Esophagus squamous epithelium (tissue), 5 donors: ENCODE measurements at places on chromosomes 16 and 17.

DNA sequence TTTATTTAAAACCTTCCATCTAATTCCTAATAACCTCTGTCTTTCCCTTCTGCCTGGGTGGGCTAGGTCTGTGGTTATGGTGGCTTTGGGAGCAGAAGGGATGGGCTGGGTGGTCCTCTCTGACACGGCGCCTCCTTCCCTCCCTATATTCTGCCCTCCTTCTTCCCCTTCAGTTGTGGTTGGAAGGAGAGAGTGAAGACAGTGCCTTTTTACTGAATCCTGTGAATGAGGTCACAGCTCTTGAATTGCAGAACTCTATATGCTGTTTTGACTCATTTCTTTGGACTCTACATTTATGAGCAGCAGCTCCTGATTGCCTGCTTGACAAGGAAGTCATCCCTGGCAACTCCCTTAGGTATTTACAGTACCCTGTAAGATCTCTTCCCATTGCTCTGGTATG is 256.0 kb upstream of the ELAC2 start:
- DNase-seq: no peak

DNA sequence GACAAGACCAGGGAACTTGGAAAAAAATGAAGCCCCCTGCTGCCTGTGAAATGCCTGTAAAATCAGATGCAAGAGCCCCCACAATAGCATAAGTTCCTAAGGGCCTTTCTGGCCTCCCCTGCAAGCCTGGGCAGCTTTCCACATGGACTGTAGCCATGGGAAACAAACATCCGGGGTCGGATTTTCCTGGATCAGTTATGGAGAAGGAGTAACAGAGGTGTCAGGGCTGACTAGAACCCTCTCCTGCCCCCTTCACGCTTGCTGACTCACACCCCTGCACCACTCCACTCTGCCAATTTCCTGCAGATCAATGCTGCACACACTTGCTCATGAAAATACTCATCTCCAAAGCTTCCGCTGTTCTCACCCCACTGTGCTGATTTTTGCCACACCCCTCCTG is 258.6 kb downstream of the CBLN1 start:
- DNase-seq: no peak

GRCh38 chr17:36730095-36730808 is 128.9 kb downstream of the MRM1 start:
- DNase-seq: no peak

- DNase-seq: no peak
Observed at GRCh38 chr16:5590416-5590815, 492.8 kb upstream of the EEF2KMT start.

DNA sequence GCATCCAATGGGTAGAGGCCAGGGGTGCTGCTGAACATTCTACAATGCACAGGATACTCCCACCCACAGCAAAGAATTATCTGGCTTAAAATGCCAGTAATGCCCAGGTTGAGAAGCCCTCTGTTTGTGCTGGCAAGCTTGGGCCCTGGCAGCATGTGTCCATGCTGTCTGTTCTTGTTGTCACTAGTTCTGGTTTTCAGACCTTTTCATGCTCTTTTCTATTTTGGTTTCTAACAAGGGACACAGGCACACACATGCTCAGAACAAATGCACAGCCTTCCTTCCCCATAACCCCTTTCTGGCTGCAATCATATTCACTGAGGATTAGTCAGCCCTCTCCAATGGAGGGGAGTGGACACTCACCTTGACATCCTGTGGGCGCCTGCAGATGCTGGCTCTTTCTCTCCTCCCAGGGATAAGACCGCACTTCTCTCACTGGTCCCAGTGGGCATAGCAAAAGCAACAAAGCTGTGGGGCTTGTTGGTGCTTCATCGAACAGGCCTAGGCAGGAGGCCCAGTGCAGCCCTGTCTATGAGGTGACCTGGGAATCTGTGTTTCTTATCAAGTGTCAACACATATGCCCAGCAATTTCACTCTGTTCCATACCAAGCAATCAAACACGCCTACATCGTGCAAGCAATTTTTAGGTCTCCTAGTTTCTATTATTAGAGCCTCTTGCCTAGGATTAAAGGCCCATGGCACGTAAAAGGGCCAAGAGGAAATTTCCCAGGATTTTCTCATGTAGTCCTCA is 271.1 kb upstream of the CCL2 start:
- DNase-seq: no peak

- no peak for DNase-seq
Observed at GRCh38 chr17:50087246-50087911, 7.8 kb upstream of the PDK2 start.

DNA sequence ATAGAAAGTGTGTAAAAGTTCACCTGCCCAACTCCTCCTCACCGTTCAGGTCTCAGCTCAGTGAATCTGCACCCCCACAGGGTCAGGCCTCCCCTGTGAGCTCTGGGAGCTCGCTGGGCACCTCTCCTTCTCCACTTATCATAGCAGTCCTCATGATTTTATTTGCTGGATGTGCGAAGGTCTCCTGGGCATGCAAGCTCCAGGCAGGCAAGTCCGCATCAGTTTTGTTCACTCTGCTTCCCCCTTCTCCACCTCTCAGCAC is 112.8 kb downstream of the ZNF423 start:
- DNase-seq: no peak

GRCh38 chr16:15539197-15539596 is 103.8 kb downstream of the MARF1 start:
- DNase-seq: no peak

- no peak for DNase-seq
Observed at GRCh38 chr16:14667347-14668266, 26.5 kb downstream of the PLA2G10 start.

DNA sequence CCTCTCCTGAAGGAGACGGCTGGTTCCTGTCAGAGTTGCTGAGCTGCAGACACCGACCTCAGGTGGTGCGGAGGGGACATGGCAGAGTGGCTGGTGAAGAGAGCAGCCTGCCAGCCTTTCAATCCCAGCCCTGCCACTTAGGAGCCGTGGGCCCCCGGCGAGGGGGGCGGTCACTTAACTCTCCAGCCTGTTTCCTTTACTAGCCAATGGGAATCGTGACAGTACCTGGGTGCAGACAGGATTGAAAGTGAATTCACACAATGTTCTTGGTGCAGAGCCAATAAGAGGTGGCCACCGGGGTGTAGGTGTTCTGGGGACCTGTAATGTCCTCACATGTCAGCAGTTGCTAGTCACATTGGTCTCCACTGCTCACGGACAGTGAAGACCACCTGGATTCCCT is 13.5 kb downstream of the ACE start:
- DNase-seq: no peak

GRCh38 chr17:44219108-44219615 is 313 bp downstream of the UBTF start:
- no peak for DNase-seq

DNA sequence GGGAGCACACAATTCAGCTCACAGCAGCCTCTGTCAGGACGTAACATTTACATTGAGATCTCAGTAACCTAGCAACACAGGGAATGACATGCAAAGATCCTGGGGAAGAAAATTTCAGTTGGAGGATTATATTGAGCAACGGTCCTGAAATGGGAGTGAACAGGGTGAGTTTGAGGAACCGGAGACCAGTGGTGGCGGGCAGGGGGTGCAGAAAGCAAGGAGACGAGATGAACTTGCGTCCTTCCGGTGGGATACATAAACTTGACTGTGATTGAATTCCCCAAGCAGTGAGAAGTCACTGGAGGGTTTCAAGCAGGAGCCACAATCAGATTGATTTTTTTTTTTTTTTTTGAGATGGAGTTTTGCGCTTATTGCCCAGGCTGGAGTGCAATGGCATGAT is 51.5 kb downstream of the SHISA6 start:
- DNase-seq: no peak

DNA sequence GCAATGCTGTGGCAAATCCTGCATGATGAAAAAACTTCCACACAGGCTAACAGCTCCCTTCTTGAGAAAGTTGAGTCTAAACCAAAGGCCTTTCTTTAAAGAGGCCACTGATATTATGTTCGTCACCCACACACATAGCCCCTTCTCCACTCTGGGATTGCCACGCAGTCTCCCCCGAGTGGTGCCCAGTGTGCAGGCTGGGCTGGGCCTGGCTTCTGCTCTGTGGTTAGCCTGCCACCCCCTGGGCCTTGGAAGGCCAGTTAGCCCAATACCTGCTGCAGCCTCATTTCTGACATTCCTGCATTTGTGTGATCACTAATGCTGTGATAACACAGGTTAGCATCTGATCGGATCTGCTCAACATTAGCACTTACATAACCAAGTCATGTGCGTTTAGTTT is 44.8 kb downstream of the CDH3 start:
- DNase-seq: no peak

DNA sequence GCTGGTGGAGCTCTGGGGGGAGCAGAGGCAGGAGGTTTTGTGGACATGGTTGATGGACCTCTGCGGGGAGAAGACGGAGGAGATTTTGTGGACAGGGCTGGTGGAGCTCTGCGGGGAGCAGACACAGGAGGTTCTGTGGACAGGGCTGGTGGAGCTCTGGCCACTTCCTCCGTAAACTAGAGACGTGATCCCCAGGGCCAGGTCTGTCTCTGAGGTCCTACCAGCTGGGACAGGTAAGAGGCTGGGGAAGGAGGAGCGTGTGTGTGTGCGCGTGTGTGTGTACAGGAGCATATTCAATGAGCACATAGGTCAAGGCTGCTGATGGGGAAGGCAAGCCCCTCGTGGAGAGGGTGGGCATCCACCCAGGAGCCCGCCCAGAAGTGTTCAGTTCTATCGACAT is 20.6 kb downstream of the RPH3AL start:
- DNase-seq: no peak

GRCh38 chr17:61208301-61209105 is 191.1 kb upstream of the TBX2 start:
- no peak for DNase-seq

- DNase-seq: no peak
Observed at GRCh38 chr16:2205967-2206313, 686 bp downstream of the MLST8 start.

DNA sequence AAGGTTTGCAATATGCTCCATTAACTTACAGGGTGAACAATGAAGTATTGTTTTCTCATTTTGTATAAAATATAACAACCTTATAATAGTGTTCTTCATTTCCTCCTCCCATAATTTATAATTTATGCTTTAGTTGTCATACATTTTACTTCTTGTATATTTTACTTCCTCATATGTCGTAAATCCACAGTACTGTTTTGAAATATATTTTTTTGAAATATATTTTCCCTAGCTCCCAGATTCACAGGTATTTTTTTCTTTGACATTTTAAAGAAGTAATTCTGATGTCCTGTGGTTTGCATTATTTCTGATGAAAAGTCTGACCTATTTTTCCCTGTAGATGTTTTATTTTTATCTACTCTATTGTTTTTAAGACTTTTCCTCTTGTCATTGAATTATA is 52.7 kb downstream of the VMP1 start:
- DNase-seq: no peak

DNA sequence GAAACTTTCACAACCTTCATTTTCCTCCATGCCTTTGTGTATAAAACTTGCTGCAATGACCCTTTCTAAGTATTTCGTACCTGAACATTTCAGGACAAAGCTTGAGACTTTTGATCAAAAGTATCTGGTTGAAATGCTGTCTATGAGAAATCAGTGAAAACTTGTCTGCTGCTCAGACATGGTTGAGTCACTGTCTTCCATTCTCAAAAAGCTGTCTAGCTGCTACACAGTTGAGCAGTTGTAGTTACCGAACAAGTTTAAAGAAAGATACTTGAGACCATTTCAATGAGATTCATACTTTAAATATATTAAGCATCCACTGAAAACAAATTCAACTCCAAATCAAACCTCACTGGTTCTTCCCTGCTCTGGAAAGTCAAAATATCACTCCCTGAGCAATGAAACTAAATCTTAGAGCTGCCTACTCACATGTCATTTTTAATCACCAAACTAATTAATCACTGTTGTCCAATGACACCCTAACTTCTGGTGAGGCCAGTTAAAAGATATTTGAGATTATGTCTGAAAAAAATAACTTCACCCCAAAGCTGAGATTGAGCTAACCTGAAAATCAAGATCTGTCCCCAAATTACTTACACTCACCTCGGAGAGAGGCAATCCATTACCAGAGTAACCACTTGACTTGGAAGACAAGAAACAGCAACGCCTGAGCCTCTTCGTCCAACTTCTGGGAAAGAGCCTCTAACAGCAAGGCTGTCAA is 488 bp downstream of the TMEM100 start:
- DNase-seq: no peak

DNA sequence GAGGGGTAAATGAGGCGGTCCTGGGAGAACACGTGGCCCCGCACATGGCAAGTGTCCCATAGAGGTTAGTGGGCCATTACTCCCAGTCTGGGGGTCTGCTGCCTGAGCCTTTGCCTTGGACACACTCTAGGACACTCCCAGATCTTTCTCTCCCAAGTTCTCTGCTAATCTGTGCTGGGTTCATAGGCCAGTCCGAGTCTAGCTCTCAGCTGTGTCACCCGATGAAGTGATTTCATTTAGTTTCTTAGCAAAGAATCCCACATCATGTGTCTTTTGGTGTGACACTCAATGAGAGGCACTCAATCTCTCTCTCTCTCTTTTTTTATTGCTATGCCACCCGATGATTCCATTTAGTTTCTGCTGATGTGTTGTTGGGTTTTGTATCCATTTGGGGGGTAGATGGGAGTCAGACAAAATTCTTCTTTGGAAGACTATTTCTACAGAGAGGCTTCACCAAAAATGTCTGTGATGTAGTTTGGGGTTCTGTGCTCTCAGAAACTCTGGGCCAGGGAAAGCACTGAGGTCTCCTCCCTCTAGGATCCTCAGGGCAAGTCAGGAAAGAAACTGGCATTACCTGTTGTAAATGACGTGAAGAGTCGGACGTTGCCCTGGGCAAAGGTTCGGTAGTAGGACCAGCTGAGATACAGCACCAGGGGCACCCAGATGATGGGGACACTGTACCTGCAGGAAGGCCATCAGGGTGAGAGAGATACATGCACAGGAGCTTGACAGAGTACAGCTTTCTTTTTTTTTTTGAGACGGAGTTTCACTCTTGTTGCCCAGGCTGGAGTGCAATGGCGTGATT is 25.2 kb upstream of the MLKL start:
- no peak for DNase-seq

DNA sequence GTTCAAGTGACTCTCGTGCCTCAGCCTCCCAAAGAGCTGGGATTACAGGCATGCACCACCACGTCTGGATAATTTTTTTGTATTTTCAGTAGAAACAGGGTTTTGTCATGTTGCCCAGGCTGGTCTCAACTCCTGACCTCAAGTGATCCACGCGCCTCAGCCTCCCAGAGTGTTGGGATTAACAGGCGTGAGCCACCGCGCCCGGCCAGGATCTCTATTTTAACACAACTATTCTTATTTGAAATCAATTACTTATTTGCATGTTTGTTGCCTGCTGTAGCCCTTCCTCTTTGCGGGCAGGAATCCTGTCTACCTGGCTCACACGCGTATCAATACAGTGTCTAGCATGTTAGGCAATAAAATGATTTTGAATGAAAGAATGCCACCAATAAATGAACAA is 818 bp upstream of the CNEP1R1 start:
- no peak for DNase-seq

GRCh38 chr17:20263595-20263994 is 203.7 kb downstream of the LGALS9B start:
- DNase-seq: no peak
